Renal cortex interstitium (tissue), 15 donors: ENCODE measurements at places on chromosomes 5 and 9. TPM values are rescaled to one million over a fixed set of nuclear protein-coding genes. Genes with fewer than 3 reads are reported as not detected.

DNA sequence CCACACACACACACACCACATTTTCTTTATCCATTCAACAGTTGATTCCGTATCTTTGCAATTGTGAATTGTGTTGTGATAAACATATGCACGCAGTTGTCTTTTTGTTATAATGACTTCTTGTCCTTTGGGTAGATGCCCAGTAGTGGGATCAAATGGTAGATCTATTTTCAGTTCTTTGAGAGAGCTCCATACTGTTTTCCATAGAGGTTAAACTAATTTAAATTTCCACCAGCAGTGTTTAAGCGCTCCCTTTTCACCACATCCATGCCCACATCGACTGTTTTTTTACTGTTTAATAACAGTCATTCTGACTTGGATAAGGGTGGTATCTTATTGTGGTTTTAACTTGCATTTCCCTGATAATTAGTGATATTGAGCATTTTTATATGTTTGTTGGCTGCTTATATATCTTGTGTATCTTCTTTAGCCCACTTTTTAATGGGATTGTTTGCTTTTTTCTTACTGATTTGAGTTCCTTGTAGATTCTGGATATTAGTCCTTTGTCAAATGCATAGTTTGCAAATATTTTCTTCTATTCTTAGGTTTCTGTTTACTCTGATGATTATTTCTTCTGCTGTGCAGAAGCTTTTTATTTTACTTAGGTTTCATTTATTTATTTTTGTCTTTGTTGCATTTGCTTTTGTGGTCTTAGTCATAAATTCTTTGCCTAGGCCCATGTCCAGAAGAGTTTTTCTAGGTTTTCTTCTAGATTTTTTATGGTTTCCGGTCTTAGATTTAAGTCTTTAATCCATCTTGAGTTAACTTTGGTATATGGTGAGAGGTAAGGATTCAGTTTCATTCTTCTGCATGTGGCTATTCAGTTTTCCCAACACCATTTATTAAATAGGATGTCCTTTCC, 82.4 kb downstream of the SH3RF2 start:
- DNase-seq = no peak

DNA sequence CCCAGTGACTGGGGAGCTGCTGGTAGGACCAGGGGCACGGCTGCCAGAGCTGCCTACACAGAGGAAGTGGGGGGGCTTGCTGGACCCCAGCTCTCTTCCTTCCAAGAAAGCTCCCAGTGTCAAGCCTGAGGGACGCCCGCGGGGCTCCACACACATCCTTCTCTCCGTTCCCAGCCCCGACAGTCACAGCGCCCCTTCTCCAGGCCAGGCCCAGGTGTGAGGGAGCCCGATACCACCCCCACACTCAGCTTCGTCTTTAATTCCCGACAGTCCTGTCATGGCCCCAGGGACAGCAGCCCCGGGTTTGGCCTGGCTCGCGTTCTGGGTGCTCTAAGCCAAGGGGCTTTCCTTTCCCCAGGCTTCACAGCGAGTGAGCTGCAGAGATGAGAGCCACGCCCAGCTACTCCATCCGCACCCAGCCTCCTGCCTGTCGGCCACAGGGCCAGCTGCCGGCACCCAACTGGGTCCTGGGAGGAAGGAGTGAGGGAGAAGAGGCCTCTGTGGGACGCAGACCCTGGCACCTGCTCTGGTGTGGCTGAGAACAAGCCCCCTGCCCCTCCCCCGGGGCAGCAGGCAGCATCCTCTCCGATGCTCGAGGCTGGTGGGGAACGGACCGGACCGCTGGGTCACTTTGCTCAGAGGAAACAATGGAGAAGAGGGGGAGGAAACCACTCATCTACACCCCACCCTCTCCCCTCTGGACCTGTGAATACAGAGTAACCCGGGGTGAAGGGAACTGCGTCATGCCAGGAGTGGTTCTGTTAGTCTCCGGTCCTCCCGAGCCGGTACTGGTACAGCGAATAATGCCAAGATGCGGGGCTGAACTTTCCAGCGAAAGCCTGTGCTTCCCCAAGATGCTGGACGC, 53.9 kb upstream of the PHYKPL start:
- no peak for DNase-seq

Gene KCNT1
- polyA plus RNA-seq = 0.09 TPM

GRCh38 chr5:142078221-142078620, 30.4 kb upstream of the NDFIP1 start:
- DNase-seq = no peak
